ENCODE measurements at places on chromosomes 1 and 21.

DNA sequence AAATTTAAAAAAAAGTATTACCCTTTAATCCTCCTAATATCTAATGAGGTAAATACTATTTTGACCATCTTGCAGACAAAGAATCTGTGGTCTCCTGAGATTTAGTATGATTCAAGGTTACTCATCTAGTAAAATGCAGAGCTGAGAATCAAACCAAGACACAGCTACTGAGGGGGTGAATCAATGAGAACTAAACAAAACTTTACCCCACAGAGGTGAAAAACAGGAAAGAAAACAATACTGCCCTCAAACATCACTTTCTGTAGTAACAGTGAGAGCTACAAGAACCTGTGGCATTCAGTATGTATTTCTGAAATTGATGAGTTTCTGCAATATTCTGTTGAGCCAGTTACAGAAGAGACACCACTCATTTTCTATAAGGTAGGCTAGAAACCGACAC, 85.1 kb downstream of the JAK1 start:
- peak; percentile 29 for DNase-seq

GRCh38 chr1:109806733-109807400, 43.1 kb upstream of the EPS8L3 start:
- no peak for DNase-seq

- DNase-seq, result no peak
Measured at GRCh38 chr1:114431026-114431425, 80.0 kb downstream of the TRIM33 start.

- no peak for DNase-seq
Measured at GRCh38 chr1:229539863-229540506, 18.5 kb downstream of the ABCB10 start.

GRCh38 chr1:81387446-81387845, 413.3 kb upstream of the ADGRL2 start:
- no peak for DNase-seq

DNA sequence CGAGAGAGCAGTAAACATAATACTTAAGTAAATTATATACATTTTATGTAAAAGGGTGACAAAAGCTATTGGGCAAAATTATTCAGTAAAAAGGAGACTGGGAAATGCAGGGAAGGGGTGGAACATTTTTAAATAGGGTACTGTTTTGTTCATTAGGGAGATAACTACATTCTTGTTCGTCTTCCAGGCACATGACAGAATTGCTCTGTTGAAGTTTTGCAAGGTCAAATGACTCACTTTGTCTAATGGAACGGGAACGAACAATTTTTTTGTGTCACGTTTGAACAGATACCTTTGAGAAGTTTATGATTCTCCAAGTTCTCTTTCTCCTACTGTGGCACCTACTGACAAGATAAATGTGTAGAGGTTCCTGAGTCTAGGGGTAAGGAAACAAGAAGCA, 382.3 kb upstream of the ZRANB2 start:
- DNase-seq, result no peak

- no peak for DNase-seq
Measured at GRCh38 chr1:164707868-164708331, 148.9 kb downstream of the PBX1 start.

GRCh38 chr1:192261476-192261875, 55.3 kb upstream of the RGS21 start:
- no peak for DNase-seq

DNA sequence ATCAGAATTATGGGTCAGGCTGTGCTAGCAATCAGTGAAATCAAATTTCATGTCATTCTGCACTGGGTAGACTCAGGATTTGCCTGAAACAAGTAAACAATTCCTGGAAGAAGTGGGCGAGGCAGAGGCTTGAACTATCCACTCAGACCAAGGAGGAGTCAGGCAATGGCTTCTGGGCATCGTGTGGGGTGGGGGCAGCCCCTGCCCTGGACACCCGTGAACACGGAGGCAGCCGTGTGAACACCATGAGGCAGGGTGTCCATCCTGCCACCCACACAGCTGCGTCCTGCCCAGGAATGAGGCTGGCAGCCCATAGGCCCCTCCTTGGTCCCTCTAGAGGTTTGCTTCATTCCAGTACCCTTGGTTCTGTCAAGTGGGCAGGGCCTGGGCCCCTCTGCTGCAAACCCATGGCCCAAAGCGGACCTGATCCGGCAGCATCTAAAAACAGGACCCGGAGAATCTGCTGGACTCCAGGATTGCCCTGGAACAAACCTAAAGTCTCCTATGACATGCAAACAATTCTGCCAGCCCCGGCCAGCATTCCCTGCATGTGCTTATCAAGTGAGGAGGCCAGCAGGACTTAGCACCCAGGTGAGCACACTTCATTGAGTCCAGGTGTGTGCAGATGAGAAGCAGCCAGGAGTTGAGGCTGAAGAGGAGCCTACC, 69.5 kb downstream of the PDE9A start:
- DNase-seq, result no peak

- no peak for DNase-seq
Measured at GRCh38 chr1:58059789-58060188, 486.7 kb downstream of the OMA1 start.

- no peak for DNase-seq
Measured at GRCh38 chr1:202562444-202563060, 147.7 kb downstream of the SYT2 start.

DNA sequence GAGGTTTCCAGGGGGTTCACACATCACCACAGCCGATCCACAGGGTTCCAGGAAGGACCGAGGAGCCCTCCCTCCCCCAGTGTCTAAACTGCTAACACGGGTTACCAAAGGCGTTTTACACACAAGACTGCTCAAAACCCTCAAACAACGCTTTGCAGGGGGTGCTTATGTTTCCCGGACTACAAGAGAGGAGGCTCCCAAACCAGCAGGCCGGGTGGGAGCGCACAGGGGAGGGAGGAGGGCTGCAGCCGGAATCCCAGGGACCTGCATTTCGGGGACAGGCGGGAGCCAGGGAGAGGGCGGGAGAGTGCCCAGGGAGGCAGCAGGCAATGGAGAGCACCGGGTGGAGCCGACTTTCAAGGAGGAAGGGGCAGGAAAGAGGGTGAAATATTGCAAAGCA, 50.8 kb downstream of the ACBD3 start:
- no peak for DNase-seq

GRCh38 chr1:209435654-209436566, 147.6 kb upstream of the CAMK1G start:
- DNase-seq, result peak; percentile 53

DNA sequence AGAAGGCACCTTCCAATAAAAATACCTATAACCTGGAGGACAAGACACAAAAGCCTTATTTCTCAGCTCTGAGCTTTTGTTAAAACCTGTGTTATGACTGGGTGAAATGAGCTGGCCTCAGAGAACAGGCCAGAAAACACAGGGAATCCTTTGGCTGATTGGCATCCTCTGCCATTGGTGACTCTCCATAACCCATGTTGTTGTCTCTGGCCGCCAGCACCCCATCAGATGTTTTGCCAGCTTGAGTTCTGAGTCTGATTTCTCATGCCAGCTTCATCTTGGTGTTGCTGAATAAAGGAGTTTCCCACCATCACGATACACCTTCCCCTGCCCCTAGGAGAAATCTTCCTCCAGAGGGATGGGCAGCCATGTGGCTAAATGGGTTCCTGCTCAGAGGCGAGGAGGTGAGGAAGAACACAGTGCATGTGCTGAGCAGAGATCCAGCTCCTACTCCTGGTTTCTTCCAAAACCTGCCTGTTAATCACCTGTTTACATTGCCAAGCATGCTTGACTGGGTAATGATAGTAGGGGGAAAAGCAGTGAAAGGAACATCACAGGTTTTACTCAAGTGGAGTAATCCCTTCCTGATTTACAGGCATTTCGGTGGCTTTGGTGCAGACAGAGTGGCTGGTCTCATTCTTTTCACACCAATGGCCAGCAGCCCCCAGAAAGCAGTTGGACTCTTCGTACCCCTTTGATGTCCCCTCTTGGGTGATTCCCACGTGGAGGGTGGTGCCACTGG, 109.8 kb downstream of the ROR1 start:
- no peak for DNase-seq

DNA sequence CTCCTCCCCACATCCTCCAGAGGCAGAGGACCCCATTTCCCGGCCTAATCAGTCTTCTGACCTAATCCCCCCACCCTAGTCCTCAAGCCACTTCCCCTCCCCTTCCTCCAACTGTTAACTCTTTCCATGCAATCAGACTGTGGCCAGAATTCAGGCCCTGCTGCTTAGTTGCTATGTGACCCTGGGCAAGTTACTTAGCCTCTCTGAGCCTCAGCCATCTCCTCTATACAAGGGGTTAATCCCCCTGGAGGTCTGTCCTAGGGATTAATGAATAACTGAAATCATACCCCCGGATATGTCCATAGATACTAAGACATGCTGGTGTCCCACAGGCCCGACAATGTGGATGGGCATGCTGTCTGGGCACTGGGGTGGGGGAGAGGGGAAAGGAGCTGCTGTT, 18.3 kb downstream of the AHDC1 start:
- no peak for DNase-seq

GRCh38 chr21:43740497-43741156, 21.7 kb downstream of the PDXK start:
- DNase-seq, result no peak

- DNase-seq, result peak; percentile 7
Measured at GRCh38 chr1:90973897-90974798, 47.7 kb downstream of the ZNF644 start.

GRCh38 chr1:187744665-187745064, 915.9 kb downstream of the PLA2G4A start:
- DNase-seq, result no peak

DNA sequence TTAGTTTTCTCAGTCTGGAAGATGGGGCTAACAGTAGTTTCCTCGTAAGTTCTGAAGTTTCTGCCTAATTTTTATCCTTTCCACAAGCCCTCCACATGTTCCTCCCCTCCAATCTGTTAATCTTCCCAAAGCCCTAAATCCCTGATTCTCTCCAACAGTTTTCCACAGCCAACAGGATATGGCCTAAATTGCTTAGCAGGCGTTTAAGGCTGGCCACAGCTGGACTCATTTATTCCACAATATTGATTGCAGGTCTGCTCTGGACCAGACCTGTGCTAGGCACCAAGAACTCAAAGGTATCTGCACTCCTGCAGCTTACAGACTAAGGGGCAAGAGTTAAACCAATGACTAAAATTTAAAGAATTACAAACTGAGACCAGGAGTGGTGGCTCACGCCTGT, 3.9 kb downstream of the SLC6A9 start:
- DNase-seq, result no peak

DNA sequence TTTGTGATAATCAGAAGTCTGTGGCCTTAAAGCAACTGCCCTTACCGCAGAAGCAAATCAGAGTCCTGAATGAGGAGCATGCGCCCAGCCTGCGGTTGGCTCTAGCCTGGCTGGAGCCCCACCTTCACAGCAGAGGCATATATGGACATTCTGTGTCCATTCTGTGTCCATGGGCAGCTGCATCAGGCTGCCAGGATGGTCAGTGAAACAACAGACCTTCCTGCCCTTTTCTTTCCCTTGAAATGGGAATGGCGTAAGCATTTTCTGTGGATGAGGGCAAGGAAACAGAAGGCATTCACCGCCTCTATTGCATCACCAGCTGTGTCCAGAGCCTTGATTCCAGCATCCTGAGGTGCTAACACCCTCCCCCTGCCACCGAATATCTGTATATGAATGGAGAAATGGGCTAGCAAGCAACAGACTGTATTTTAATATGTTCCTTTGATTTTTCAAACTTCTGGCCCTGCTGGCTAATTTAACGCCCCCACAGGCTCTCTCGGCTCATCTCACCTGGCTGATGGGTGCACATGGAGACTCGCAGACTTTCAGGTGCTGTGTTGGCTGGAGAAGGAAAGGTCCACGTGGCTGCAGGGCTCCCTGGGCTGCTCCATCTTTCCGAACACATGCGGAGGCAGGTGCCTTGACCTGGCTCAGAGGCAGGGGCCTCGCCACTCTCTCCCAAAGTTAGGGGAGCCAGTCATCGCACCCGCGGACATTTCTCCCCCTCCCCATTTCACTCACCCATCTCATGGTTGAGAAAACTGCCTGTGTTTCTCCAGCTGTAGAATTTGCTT, 159.2 kb downstream of the GALNT2 start:
- DNase-seq, result no peak

- DNase-seq, result no peak
Measured at GRCh38 chr1:114167226-114167625, 13.6 kb upstream of the SYT6 start.

DNA sequence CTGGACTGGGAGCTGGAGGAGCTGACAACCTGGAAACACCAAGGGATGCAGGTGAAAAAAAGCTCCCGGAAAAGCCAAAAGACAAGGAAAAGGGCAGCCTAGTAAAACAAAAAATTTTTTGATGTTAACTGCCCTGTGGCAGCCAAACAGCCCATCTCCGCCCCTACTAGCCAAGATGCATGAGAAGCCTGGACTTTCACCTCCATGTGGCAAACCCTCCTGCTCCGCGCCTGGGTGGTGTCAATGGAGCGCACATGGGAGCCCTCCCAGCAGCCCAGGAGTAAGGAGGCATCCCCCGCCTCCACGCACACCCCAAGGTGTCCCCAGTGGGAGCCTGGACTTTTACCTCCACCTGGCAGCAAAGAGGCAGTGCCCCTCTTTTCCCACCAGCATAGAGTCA, 30.5 kb downstream of the LEMD1 start:
- no peak for DNase-seq

DNA sequence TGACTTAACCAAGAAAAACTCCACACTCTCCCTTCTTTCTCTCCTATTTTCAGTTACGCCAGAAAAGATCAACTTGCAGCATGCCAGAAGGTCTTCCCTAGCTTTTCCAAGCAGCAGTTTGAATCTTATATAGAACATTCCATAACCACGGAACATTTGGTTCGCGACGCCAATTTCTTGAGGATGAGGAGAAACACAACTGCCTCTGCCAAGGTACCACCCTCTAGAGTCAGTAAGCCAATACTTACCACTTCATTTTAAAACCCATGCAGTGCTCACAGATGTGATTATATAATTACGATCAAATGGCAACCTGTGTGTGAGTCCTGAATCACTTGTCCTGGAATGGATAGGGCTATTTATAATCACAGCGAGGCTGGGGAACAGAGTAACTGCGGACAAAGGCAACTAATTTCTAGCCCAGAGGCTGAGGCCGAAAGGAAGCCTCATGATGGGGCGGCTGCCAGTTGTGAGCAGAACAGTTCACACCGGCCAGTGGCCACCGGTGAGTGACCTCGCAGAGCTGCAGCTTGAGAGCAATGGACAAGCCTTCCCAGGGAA, 43.2 kb upstream of the BACE2 start:
- no peak for DNase-seq

DNA sequence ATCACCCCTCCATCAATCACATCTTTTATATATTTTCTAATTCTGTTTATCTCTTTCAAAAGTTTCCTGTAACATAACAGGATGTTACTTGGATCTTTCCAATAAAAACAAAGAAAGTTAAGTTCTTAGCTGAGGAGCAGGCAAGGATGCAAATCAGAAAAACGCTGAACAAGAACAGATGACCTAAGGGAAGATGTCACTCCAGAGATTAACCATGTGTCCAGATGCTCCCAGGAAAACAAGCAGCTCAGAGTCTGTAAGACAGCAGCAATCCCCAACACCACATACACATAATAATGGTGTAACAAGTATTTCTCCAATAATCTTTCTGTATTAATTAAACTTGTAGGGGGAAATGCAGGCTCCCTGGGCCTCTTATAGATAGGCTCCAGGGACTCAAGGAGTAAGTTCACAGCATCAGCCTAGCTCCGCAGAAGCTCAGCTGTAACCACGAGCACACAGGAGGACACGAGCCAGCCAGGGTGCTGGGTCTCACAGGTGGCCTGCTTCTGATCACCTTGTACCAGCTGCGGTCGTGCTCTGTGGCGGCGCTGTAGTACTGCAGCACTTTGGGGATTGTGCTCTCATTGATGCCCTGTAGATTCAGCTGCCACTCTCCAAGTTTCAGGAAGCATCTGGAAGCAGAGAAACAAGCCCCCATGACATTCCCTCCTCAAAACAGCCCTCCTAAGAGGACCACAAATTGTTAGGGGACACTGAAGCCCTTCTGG, 33.1 kb upstream of the EXOSC10 start:
- no peak for DNase-seq

GRCh38 chr1:189336115-189337100, 1141.3 kb downstream of the BRINP3 start:
- no peak for DNase-seq

All from activated CD4-positive, alpha-beta T cell treated with anti-CD3 and anti-CD28 coated beads, Interleukin-10, Interleukin-2, amounts not matched to agents 100 ng/mL and 50 ng/mL, durations not matched to agents 16 hours and 8 hours (primary cell).